ENCODE measurements at places on chromosomes 2 and 18.

- no peak for DNase-seq
Measured at GRCh38 chr2:96891591-96892333, 21.9 kb upstream of the SEMA4C start.

DNA sequence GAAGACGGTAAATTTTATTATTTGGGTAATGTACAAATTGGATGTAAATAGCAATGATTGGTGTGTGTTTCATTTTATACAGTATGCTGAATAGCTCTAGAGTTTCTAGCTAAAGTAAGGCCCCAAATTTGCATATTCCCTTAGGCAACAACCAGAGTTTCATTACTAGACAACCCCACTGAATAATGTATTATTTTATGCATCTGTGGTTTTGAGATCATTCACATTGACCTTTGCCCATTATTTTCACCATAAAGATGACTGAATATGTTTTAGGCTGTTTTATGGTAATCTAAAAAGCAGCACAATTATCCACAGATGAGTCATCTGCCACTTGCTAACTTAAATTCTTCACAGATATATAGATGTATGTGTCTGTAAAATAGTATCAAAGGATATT, 44.5 kb upstream of the C2orf74 start:
- DNase-seq, result no peak

DNA sequence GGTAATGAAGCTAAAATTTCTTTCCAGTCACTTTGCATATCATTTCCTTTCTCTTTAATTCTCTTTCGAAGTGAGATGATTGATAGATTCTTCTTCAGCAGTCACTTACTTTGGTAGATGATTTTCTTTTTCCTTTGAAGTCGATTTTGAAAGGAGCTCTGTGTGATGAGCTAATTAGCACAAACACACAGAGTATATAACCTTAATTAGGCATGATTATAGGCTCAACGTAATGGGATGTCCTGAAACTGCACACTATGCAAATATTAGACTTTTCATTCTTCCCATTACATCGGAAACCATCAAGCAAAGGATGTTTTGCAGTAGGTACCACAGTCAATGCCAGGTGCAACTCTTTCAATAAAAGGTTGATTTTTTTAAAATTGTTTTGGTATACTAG, 6.4 kb upstream of the CTLA4 start:
- no peak for DNase-seq

GRCh38 chr2:20450201-20450999, 3.5 kb downstream of the RHOB start:
- DNase-seq, result no peak

DNA sequence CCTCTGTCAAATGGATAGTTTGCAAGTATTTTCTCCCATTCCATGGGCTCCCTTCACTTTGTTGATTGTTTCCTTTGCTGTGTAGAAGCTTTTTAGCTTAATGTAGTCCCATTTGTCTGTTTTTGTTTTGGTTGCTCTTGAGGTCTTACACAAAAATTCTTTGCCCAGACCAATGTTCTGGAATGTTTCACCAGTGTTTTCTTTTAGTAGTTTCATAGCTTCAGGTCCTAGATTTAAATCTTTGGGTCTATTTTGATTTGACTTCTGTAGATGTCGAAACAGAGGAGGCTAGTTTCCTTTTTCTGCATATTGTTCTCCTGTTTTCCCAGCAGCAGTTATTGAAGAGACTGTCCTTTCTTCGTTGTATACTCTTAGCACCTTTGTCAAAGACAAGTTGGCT, 351.6 kb downstream of the PTPRM start:
- no peak for DNase-seq

DNA sequence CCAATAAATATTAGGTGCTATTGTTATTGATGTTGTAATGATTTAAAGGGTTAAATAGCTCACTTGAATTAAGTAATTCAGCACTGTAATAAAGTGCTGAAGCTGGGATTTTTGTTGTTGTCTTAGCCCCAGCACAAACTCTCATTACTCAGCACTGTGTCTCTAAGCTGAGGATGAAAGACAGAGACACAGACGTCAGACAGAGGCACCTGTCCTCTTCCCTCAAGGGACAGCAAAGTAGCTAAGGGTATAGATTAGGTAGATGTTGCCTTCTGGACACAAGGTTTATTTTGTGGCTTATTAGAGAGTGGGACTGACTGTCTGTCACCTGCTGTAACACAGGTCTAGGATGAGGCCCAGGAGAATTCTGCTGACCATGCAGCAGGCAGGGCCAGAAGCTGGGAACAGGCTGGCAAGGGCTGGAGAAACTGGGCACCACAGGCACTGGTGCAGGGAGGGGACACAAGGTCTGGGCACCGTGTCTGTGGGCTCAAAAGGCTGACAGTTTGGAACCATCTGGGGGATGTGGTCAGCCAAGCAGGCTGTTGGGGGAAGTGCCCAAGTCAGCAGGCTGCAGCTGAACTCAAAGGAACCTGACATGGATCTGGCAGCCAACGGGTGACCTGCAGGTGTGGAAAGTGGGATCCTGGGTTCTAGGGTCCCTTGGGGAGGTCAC, 20.0 kb upstream of the PTPN4 start:
- no peak for DNase-seq

GRCh38 chr2:18749912-18750526, 160.7 kb upstream of the NT5C1B start:
- no peak for DNase-seq

GRCh38 chr2:149075105-149075504, 36.6 kb downstream of the LYPD6B start:
- no peak for DNase-seq

DNA sequence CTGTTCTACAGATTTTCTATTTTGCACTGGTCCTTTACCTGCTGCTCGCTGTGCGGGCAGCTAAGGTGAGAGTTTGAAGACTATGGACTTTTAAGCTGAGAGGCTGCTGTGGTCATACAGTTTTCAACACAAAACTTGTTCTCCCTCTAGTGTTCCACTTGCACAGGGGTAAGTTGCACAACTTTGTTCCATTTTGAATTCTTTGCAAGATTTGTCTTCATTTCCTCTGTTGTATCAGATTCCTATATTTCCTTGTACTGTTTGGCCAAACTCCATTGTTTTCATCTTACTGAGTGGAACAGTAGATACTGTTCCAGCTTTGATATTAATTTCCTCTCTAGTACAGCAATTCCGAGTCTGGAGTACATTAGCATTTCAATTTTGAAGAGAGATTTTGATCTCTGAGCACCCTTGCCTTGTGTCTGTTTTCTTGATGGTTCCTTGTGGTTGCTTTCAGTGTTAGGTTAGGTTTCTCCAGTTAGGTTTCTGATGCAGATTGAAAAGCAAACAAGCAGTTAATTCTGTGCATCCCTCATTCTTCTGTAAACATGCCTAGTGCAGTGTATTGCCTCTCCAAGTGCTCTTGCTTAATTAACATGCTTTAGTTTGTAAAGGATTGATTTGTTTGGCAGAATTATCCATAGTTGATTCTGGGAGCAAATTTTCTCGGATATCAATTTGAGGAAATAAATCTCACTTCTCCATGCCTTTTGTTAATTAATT, 188.8 kb downstream of the PTPRM start:
- no peak for DNase-seq

DNA sequence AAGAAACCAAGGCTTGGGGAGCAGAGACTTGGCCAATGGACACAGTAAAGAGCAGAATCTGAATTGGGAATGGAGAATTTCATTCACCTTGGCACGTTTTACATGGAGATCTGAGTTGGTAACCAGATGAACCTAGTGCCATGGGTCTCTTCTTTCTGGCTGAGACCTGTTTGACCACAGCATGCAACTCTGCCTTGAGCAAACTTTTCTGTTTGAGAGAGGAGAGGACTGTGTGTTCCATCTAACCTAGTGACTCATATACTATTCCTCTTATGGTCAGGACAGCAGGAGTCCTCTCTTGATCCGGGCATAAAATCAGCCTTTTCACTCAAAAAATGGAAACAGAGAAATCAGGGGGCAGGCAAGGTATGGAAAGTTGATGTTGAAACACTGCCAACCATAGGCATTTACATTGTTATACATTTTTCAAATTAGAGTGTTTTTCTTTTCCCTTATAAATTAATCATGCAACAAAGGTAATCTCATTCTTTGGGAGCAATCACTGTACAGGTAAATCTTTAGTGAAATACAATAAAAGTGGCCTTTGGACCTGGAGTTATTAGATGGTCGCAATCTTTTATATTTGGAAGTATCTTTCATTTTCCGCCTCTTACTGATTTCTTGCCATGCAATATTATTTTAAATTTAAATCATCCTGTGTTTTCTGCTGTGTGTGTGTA, 86.7 kb downstream of the NRP2 start:
- DNase-seq, result no peak

- no peak for DNase-seq
Measured at GRCh38 chr2:3432067-3432466, 52.6 kb downstream of the TRAPPC12 start.

GRCh38 chr2:43239981-43240765, 13.8 kb upstream of the ZFP36L2 start:
- no peak for DNase-seq

DNA sequence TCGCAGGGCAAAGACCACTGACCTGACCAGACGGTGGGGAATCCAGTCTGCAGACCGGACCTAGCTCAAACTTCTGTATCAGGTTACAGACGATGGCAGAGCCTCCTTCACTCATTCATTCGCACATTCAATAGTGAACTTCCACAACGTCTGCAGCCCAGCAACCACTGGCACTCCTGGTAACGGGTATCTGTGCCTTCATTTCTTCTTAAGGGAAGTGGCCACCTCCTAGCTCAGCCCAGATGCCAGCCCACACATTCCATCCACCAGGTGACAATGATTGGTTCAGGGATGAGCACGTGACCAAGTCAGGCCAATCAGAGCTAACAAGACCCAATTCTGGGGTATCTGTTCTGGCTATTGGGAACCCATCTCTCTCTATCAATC, 15.9 kb upstream of the ARMC9 start:
- DNase-seq, result no peak

- DNase-seq, result no peak
Measured at GRCh38 chr18:59650266-59650820, 46.9 kb downstream of the CCBE1 start.

DNA sequence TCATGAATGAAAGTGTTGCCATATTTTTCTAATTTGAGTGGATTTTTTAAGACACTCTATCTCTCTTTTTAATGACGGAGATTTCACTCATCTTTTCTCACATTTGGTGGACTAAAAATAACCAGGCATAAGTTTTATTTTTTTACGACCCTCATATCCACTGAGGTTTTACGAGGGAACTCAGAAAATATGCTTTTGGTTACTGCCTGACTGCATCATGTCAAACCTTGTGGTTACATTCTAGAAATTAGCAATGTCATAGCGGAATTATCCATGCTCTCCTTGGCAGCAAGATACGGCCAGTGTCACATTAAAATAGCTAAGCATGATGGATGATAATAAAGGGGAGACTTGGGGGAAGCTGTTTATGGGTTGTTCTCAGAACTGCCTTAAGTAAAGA, 428.6 kb upstream of the FSHR start:
- DNase-seq, result no peak

- no peak for DNase-seq
Measured at GRCh38 chr18:79379931-79380815, 15.6 kb upstream of the NFATC1 start.

- DNase-seq, result no peak
Measured at GRCh38 chr2:100208141-100208770, 65.9 kb upstream of the AFF3 start.

GRCh38 chr18:24802456-24802855, 342.0 kb downstream of the HRH4 start:
- DNase-seq, result no peak

- no peak for DNase-seq
Measured at GRCh38 chr2:136112317-136113208, 5.4 kb downstream of the CXCR4 start.

- DNase-seq, result no peak
Measured at GRCh38 chr2:40654346-40654745, 202.5 kb upstream of the SLC8A1 start.

GRCh38 chr18:27769152-27769551, 407.8 kb downstream of the CDH2 start:
- no peak for DNase-seq

GRCh38 chr2:10034333-10035052, 8.9 kb upstream of the KLF11 start:
- DNase-seq, result no peak

DNA sequence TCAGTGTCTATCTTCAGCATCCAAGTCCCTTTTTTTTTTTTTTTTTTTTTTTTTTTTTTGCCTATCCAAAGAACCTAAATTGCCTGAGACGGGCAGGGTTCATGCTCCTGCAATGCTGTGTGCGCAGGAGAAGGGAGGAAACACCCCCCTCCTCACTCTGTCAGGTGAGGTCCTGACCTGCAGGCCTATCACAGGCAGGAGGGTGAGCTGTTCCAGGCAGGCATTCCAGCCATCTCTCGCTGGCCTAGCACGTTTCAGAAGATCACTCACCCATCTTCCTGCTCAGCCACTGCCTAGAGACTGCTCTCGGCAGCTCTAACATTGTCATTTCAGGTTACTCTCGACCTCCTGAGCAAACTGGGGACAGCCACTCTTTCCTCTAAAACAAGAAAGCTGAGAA, 48.4 kb upstream of the LAPTM4A start:
- no peak for DNase-seq

GRCh38 chr2:234580686-234581085, 83.8 kb upstream of the ARL4C start:
- DNase-seq, result no peak

DNA sequence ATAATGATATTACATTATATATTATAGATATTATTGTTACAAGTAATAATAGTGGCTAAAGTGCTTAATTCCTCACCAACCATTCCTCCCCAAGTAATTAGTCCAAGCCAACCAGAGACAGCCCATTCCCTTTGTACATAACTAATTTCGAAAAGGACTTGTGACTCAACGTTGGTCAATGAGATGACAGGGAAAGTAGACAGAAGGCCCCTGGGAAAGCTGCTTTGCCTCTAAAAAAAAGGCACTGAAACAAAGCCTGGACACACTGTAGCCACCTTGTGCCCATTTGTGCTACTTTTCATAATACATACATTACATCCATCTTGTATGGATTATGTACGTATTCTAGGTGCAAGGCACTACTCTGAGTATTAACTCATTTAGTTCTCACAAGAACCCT, 28.8 kb downstream of the COLEC12 start:
- DNase-seq, result no peak

DNA sequence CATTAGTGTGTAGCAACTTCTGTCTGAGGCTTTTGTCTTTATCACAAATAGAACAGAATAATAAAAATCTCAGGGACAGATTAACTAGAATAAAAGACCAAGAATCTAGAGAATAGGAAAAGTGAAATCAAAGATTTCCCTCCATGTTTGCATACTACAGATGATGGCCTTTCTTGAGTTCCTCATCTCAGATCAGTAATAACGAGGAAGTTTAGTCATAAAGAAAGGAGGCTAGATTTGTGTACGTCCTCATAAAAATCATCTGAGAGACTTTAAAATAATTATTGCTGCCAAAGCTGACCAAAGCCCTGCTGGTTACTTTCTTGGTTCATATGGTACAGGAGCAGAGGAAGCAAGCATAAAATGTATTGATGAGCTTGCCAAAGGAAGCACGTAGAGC, 117.3 kb downstream of the MIB1 start:
- DNase-seq, result no peak
